MM.1S (cell line): ENCODE measurements at places on chromosomes 12 and 14.
A peak's percentile ranks its signal among the peaks of the same experiment; 100 is the strongest.

- no peak for DNase-seq
Measured at GRCh38 chr12:102427543-102427941, 52.8 kb downstream of the IGF1 start.

DNA sequence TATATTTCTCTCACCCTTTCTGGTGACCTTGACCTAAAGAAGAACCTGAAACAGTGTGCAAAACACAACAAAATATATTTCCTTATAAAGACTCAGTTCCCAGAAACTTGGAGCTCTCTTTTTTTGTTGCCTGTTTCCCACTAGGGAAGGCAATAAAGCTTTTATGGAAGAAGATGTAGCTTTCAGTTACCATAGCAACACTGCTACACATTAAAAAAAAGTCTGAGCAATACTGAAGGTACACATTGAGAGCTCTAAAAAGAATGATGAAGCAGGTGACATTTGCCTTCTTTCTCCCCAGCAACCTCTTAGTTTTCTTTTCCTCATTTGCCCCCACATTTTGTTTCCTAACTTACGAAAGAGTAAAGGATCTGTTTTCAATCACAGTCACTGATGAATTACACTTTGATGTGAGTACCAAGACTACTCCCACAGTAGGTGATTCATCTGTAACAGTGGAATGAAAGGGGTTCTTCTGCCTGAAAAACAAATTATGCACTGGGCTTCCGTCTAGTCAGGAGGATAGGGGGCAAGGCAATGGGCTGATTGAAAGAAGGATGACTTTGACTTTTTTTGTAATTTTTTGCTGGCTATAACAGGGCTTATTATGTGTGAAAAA lies 1.1 kb upstream of the CATSPERB start:
- no peak for DNase-seq

- DNase-seq, result no peak
Measured at GRCh38 chr14:89397569-89398230, 19.3 kb downstream of the FOXN3 start.

- no peak for DNase-seq
Measured at GRCh38 chr14:104563191-104563741, 16.3 kb upstream of the C14orf180 start.

GRCh38 chr14:79896009-79896408 lies 315.3 kb downstream of the DIO2 start:
- DNase-seq, result no peak

DNA sequence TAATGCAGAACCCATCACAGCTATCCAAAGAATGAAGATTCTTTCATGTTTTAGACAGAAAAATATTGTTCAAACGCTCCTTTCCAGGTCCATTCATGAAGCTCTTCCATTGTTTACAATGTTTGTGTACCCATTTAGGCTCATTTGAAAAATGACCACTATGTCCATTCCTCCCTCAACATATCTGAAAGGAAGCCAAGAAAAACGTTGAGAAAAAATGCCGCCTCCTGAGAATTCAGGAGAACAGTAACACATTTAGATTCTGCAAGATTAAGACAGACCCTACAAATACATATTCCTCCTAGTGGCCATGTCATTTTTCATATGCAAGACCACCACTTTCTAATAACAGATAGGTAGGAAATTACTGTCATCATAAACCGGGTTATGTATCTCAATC lies 124.4 kb downstream of the SLC25A21 start:
- DNase-seq, result no peak

DNA sequence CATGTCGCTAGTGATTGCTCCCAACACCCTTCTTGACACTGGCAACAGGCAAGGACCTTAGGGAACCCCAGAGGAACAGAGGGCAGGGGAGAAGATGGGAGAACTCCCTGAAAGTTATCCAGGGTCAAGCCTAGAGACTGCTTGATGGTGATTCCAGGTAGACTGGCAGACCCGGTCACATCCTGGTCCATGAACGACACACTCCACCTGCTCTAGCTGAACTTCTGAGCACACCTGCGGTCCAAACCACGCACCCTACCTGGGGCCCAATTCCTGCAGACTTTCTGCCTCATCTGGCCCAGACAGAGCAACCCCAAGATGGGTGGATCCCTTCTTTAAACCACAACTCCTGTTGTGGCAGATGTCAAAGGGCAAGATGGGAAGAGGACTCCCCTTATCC lies 34.2 kb downstream of the NCKAP5L start:
- no peak for DNase-seq

- no peak for DNase-seq
Measured at GRCh38 chr12:127038761-127039160, 1228.2 kb upstream of the TMEM132C start.

GRCh38 chr14:97033556-97034081 lies 236.4 kb downstream of the VRK1 start:
- no peak for DNase-seq

DNA sequence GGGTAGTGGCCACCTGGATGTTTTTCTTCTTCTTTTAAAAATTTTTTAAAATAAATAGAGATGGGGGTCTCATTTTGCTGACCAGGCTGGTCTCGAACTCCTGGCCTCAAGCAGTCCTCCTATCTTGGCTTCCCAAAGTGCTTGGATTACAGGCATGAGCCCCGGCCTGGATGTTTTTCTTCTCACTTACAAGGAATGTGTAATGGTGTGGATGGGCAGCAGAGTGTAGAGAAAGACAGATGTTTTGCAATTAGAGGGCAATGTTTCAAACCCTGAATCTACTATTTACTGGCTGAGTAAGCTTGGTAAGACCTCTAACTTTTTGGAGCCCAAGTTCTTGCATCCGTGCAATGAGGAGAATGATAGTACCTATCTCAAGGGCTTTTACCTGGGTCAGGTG lies 48.1 kb downstream of the ADCK1 start:
- no peak for DNase-seq

DNA sequence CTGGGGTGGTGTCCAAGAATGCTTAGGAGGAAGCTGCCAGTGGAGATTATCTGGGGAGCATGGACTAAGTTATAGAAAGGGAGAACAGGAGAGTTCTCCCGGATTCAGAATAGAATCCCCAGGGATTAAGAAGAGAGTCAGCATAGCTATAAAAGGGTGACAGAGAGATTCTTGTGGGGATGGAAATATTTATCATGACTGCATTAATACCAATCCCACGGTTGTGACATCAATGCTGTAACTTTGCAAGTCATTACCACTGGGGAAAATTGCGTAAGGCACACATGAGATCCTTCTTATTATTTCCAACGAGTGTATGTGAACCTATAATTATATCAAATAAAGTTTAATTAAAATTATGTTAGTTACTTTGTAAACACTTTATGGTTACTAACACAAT lies 447.9 kb upstream of the TMEM132C start:
- no peak for DNase-seq

DNA sequence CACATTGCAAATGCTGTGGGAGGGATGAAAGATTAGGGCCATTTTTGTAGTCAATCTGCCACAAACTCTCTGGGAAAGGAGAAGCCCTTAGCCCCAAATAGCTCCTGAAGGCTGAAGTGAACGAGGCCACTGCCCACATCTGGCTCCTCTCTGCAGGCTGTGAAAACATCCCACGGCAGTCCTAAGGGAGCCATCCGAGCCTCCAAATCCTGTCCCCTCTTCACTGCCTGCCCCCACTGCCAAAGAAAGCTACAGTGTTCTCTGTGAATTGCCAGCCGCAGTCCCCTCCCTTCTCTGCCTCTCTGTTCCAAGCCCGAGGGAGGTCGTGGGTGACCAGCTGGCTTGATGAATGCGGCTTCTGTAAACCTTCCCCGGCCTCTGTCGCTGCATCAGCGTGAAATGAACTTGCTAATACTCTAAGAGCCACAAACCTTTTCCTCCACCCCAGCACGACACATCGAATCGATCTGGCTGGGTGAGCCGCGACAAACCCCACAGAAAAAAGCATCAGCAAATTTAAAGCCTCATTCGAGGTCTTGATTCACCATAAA lies 180.7 kb upstream of the NRXN3 start:
- no peak for DNase-seq

- no peak for DNase-seq
Measured at GRCh38 chr12:53200107-53200457, 7.0 kb downstream of the ITGB7 start.

- DNase-seq, result peak; percentile 92
Measured at GRCh38 chr14:68685419-68686204, 107.3 kb downstream of the ZFP36L1 start.

GRCh38 chr14:61064856-61065255 lies 83.8 kb downstream of the SLC38A6 start:
- no peak for DNase-seq

GRCh38 chr14:67413806-67414769 lies 2.1 kb upstream of the PLEK2 start:
- DNase-seq, result no peak

- DNase-seq, result no peak
Measured at GRCh38 chr12:121873216-121873569, 14.5 kb upstream of the HPD start.

- DNase-seq, result no peak
Measured at GRCh38 chr14:32809255-32809654, 129.4 kb upstream of the NPAS3 start.

- DNase-seq, result no peak
Measured at GRCh38 chr14:49405291-49405690, 180.9 kb downstream of the RPS29 start.

DNA sequence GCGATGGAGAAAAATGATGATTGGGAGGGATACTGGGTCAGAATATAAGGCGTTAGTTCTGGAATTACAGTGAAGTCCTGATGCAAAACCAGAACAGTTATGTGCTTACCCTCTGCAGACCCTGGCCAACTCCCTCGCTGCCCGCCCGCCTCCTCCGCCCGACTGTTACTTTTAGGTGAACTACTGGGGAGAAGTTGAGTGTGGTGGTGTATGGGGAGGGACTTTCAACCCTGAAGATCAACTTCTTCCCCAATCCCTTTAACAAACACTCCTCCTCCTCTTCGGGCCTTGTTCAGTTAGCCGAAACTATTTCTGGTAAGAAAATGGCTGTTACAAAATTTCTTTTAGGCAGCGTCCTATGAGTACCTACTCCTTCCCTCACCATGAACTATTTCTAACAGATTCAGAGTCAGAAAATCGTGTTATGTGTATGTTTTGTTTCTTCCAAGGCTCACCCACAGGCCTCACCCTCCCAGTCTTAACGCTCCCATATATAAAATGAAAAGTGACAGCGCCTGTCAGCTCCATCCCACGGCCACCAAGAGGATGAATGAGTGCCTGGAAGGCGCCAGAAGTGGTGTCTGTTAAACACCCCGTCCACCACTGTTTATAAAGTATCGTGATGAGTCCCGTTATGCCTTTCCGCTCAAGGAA lies 1.3 kb downstream of the FBXO33 start:
- DNase-seq, result no peak

- peak; percentile 65 for DNase-seq
Measured at GRCh38 chr12:30795410-30796312, 40.9 kb upstream of the CAPRIN2 start.
